Psoas muscle (tissue), 8 donors: ENCODE measurements at places on chromosomes 13 and 19.

GRCh38 chr13:74288361-74288911, 154.2 kb upstream of the KLF12 start:
- DNase-seq = no peak

DNA sequence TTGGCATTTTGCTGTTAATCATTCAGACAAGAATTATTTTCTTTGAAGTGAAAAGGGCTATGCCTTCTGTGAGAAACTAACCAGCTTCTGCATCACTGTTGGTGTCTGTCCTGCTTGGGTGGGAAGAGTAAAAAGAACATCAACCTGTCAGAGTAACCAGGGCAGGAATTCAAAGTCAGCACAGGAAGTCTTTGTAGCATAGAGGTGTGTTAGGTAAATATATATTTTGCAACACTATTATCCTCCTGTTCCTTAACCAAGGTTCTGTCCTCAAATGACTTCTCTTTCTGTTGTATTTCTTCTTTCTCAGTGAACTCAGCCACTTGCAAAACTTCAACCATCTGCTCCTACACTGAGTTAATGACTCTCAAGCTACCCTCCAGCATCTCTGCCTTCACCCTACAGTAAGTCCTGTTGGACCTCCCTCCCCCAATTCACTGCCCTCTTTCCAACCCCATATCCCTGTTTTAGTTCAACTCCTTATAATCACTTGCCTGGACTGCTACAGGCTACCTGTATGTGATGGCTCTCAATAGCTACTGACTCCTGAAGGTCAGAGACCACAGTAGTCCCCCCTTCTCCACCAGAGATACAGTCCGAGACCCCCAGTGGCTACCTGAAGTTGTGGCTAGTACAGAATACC, 49.9 kb downstream of the SMAD9 start:
- DNase-seq = no peak

DNA sequence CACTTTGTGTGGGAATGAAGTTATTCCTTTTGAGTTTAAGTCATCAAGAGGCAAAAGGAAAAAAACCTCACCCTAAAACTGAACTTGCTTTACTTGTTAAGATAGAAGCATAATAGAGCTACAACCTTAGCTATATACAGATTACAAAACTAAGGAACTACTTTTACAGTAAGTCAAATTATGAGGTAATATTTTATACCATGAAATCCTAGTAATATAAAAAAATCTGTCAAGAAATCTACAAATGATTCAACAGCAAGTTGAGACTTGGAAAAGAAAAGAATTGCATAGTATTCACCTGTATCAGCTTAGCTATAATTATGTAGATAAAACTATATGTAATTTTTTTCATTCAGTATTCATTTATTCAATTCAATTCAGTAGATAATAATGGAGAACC, 335.3 kb downstream of the KLF5 start:
- DNase-seq = no peak

DNA sequence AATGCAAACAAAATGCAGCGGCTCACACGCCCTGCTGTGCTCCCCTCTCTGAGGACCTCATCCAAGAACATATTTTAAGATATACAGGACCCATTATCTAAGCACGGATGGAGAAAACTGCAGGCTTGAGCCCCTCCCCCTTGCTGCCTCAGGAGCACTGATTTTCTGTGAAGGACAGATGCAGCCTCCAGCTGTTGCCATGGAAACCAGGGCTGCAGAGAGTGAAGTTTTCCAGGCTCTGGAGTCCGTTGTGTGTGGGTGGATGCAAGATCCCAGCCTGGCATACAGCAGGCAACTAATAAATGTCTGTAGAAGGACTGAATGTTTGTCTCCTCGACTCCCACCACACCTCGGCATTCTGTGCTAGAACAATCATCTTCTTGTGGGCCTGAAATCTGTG, 105.6 kb upstream of the PEG3 start:
- DNase-seq = no peak

- DNase-seq = no peak
These were observed 83.8 kb downstream of the LNX2 start for GRCh38 chr13:27536361-27537101.

GRCh38 chr19:58054901-58055874, 3.9 kb upstream of the ZNF135 start:
- DNase-seq = no peak

DNA sequence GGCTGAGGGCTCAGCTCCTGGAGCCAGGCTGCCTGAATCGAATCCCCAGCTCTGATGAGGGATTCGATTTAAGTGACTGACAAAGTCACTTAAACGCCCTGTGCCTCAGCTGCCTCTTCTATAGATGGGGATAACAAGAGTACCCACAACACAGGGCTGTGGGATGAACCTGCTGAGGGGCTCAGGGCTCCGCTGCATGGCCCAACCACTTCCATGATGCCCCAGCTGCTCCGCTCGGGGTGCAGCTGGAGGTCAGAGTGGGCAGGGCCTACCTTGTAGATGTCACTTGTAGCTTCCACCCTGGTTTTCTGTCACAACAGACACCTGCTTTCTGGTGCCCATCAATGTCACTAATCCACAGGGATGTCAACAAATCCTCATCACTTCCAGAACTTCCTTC, 39.2 kb downstream of the STK24 start:
- DNase-seq = no peak

GRCh38 chr19:54136086-54136863, 1.3 kb upstream of the CNOT3 start:
- DNase-seq = no peak

DNA sequence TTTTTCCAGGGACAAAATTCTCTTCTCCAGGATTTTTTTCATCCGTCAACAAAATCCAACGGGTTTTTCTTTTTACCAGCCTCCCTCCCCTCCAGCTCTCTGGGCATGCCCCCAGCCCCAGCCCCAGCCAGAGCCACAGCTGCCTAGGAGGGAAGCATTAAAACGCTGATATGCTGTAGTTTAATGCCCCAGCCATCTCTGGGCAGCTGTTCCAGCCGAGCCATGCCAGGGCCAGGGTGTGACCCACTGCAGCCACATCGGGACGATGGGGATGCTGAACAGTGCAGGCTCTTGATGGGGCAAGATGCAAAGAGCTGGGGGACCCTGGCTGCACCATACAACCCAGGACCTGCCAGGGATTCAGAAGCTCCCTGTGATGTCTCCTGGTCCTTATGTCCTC, 32.1 kb downstream of the TSHZ3 start:
- no peak for DNase-seq

GRCh38 chr13:95763601-95764000, 86.7 kb downstream of the DNAJC3 start:
- no peak for DNase-seq

DNA sequence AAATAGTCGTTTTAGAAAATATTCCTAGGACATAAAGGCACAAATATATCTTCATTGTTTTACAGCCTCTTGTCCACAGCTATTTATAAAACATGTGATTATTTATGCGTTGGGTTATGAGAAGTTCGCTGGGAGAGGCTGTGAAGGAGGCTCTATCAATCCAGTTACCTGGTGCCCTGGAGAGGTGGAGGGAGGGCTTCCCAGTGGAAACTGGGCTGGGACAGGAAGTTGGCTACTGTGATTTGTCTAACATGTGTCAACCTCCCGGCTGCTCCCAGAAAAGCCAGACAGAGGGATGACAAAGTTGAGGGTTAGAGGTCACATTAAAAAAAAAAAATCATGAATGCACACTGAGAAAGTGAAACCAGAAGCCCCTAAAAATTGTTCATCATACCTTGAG, 346.5 kb downstream of the ZNF536 start:
- no peak for DNase-seq

DNA sequence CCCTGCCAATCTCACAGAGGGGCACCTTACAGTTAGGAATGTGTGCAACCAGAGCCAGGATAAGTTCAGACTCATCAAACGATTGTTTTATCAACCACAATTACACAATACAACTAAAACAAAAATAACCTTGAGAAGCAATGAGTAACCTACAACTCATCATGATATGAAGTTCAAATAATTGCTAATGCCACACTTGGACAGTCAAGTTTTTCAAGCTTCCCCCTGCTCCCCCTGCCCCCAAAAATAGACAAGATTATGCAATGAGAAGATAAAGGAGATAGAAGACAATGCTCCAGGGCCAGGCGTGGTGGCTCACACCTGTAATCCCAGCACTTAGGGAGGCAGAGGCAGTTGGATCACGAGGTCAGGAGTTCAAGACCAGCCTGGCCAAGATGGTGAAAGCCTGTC, 13.6 kb upstream of the KPNA3 start:
- no peak for DNase-seq

DNA sequence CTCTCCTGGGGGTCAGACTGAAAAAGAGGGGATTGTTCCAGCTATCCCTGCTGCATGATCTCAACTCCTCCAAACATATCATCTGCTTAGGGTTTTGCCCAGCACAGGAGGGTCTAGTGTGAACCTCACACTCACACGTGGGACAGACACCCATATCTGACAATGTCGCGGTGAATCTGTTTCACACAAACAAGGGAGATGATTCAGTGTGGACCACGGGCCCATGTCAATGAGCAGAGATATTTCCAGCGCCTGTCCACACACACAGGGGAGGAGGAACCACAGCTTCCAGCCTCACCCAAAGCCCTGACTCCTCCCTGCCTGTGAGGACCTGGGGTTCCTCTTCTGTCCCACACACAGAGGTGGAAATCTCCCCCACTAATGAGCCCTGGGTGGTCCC, 29.6 kb upstream of the KIR3DL3 start:
- no peak for DNase-seq

GRCh38 chr19:49084206-49085019, 838 bp upstream of the SNRNP70 start:
- DNase-seq = no peak

DNA sequence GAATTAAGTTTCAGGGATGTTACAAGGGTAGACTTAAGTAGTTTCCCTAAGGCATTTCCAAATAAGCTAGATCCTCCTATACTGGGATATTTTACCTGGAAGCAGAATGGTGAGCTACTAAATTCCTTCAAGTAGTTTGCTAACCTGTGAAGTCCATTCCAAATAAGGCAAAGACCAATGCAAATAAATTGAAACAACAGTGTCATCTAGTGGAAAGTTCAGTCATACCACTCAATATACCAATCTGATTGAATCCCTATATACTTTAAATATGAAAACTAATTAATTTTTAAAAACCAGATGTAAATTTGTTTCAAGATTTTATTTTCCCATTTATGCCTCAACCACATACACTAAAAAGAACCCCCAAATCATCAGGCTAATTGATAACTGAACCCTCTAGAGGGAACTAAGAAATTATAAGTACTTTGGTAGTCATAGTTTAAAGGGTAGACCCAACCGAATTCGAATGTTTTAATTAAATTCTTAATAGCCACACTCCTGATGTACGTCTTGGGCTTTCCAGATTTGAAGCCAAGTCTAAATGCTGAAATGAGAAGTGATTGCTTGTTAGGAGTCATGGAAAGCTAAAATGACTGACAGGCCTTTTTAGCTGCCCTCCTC, 223.7 kb downstream of the TBC1D4 start:
- no peak for DNase-seq

DNA sequence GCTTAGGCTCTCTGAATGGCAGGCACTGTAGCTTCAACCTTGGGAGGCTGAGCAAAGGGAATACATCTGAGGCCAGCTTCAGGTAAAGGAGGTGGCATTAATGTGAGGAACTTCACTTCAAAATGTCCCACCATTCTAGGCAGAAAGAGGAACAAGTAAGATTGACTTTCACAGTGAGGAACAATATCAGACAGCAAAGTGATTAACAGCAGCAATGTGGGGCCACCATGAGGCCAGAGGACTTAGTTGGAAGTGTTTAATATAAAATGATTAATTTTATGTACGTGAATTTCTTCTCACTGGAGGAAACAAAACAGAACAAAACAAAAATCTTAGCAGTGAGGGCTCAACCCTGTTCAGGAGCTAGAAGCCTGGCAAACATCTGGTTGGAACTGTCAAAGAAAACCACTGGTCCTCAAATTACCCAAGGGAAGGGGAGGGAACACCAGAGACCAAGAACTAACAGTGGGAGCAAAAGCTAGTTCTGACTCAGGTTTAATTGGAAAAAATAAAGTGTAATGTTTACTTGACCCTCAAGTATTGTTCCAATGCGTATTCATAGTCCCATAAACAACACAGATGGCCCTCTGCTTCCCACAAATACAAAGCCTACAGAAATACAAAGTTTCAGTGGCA, 43.9 kb upstream of the FRY start:
- no peak for DNase-seq

- DNase-seq = no peak
These were observed 83.2 kb downstream of the CCNA1 start for GRCh38 chr13:36515466-36515865.

- peak; percentile 68 for DNase-seq
These were observed 4.5 kb upstream of the B3GNT8 start for GRCh38 chr19:41431426-41432386.

- no peak for DNase-seq
These were observed 4.3 kb downstream of the SLC25A30 start for GRCh38 chr13:45413826-45414307.

GRCh38 chr19:33163481-33163880, 30.6 kb upstream of the LRP3 start:
- DNase-seq = no peak

DNA sequence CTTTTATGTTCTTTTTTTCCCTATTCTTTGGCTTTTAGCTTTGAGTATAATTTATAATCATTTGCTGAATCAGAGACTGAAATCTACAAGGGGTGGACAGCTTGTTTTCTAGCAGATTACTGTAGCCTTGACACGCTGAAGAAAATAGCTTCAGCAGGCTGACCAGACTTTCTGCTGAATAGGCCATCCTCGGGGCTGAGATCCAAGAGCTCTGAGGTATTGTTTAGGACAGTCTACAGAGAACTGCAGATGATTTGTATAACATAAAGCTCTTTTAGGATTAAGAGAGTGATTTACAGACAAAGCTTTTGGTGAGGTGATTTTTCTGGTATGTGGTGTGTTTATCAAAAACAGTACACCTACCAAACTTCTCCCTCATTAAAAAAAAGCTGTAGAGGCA, 16.8 kb downstream of the POLR1D start:
- no peak for DNase-seq

- no peak for DNase-seq
These were observed 144.9 kb downstream of the MIPEP start for GRCh38 chr13:23744315-23744714.

DNA sequence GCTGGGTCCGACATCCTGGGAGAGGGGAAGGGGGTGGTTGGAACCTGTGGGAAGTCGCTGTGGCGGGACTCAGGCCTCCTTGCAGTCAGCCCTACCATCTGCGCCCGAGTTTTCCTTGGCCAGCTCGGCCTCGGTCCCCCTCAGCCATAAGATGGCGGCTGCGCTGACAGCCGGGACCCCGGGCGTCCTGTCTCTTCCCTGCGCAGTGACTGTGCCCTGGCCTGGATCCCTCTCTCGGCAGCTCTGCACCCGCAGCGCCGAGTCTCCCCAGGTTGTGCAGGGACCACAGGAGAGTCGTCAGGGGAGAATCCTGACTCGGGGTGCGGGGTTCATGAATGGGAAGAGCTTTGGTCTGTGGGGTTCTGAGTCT, 345 bp downstream of the ZNF257 start:
- peak; percentile 15 for DNase-seq

- DNase-seq = no peak
These were observed 15.7 kb downstream of the CCDC124 start for GRCh38 chr19:17948514-17948900.
